Fibroblast of skin of left biceps (primary cell): ENCODE measurements at places on chromosomes 4 and X.

DNA sequence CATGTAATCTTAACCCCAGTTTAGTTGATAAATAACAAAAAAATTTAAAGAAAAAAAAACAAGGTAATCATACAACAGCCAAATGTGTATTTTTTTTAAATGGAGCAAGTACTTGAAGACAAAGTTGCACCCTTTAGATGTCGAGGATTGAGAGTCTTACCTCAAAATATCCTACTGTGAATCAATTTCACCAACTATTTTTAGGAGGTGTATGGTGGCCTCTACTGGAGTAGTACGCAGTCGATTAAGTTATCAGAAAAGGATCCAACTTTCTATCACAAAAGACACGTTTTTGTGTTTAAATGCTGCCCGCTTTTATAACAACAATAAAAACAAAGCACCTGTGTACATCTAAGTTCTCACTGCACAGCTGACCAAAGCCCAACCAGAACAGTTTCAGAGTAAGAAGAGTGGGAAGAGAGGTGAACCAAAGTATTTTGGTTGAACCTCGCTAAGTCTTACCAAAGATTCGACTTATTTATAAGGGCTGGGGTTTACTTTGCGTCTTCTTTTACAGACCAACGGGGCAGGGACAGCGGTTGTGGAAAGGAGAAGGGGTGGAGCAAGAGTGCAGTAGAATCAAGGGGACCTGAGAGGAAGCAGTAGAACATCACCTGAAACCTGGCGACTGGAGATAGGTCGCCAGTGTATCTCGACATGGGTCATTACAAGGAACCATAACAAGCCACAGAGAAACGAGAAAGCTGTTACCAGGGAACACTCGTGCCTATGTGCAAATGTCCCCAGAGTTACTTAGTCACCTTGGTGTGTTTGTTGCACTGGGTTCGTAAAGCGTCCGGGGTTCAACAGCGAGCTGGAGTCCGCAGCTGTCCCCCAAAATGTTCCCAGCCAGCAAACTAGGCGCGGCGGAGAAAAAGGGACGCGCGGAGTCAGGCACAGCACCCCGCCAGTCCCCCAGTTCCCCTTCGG lies 1.1 kb downstream of the RPS6KA6 start:
- DNase-seq, result no peak

- no peak for DNase-seq
Observed at GRCh38 chr4:1080432-1080831, 32.9 kb downstream of the RNF212 start.

GRCh38 chrX:10749113-10749512 lies 128.7 kb upstream of the MID1 start:
- no peak for DNase-seq

GRCh38 chr4:94892051-94892450 lies 134.3 kb downstream of the BMPR1B start:
- no peak for DNase-seq
